ENCODE measurements at places on chromosomes 2 and 18.

DNA sequence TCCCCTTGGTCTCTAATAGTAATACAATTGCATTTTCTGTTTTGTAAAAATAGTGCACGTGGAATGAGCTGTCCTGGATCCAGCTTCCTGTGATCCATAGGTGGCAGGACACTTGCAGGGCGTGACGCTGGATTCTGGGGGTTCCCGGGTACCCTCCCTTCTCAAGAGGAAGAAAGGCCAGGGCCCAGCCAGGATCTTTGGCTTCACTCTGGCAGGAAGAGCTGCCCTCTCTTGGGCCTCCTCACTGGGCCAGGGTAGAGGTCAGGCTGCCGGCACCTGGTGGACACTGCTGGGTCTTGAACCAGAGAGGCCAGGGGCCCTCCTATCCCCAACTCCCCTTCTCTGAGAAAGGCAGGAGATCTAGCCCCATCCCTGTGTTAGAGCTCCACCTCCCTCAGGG, 37.8 kb upstream of the OTOF start:
- DNase-seq: no peak

DNA sequence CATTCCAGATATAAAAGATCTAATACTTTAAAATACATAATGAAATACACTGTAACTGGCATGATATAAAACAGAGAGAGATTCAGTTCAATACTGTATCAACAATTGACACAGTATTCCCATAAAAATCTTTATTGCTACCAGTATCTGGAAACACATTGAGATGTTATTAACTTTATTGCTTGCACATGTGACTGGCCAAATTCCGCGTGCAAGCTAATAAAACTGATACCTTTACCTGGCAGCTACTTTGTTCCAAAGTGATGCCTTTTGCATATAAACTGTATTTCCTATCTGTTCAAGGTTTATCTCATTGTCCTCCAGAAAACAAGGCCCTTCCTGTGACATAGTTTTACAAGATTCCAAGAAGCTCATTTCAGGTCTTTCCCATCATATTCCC, 15.4 kb upstream of the REG1B start:
- no peak for DNase-seq

GRCh38 chr2:234559609-234560008, 62.7 kb upstream of the ARL4C start:
- DNase-seq: no peak

- no peak for DNase-seq
Observed at GRCh38 chr18:31512203-31512764, 14.3 kb downstream of the DSG2 start.

- no peak for DNase-seq
Observed at GRCh38 chr18:38368246-38368645, 802.6 kb upstream of the CELF4 start.

DNA sequence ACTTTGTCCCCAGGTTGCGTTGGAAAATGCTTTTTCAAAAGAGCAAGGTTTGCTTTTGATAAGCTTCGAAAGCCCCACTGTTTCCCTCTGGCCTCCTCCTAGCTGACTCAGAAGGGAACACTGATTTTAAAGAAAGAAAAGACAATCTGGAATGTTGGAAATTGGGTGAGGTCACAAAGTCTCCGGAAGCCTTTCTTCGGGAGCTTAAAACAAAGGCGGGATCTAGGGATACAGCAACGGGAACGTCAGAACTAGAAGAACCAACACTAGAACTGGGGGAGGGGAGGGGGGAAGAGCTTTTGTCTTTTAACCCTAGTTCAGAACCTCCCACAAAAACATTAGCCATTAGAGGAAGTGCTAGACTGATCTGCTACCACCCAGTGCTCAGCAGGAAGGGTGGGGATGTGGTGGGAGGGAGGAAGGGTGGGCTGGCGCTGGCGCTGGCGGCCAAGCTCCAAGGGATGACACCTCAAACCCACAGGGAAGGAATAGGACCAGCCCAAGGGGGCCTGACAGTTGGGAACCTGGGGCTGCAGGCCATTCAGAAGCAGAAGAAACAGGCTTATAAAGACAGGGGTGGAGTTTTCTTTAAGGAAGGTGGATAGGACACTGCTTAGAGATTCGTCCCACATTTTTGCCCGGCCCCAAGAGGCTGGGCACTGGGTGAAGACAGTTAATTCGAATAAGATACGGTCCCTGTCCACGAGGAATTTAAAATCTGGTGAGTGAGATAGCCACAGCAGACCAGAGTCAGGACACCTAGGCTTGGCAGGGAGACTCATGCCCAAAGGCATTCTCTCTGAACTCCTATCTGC, 1.7 kb downstream of the TMSB10 start:
- no peak for DNase-seq

Measured in GM12878 (cell line).